ENCODE measurements at places on chromosomes 3 and 15. TPM values are rescaled to one million over a fixed set of nuclear protein-coding genes. Genes with fewer than 3 reads are reported as not detected.

The HIGD1A gene
- 566 TPM for total RNA-seq

The TPRG1 gene
- total RNA-seq = 0.94 TPM

The SLC15A2 gene
- 4.7 TPM for total RNA-seq

The SLC22A14 gene
- not detected for total RNA-seq

The CLEC3B gene
- total RNA-seq = 0.55 TPM

The RBMS3 gene
- 26.7 TPM for total RNA-seq

The ACKR4 gene
- 0.87 TPM for total RNA-seq

The TRIM42 gene
- total RNA-seq = not detected

The PGBD4 gene
- 3.3 TPM for total RNA-seq

The ACTC1 gene
- not detected for total RNA-seq

The PRSS50 gene
- total RNA-seq = not detected

The GABRB3 gene
- 2.4 TPM for total RNA-seq

The SNURF gene
- 8.0 TPM for total RNA-seq

The DPPA2 gene
- total RNA-seq = not detected

The CEP152 gene
- 7.1 TPM for total RNA-seq

GRCh38 chr15:101181349-101181748, 70.5 kb downstream of the CHSY1 start:
- no peak for DNase-seq

- DNase-seq = no peak
Observed at GRCh38 chr3:188617270-188617669, 463.3 kb downstream of the LPP start.

DNA sequence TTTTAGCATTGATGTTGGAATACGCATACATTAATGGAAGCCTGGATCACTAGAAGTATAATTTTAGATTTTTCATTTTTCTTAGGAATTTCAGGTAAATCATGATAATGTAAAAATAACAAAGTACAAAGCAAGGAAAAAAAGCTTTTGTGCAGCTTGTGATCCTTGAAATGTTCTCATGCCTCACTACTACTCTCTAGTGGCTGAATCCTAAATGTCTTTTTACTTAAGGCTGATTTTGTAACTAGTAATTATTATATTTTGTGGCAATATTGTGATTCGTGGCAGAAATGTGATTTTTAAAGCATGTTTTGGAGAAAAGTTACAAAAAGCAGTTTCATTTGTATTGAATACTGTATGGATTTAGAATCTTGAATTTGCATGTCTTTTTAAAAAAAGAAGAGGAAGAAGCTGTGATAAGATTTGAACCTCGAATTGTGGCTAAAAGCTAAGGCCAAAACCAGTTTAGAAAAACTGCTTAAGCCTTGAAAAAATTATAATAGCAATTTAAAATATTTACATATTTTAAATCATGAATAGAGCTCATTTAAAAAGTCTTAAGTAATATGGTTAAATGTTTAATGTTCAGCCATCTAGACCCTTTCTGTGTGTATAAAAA, 39.0 kb downstream of the U2SURP start:
- DNase-seq = peak; percentile 78

GRCh38 chr15:93321881-93322282, 232.9 kb upstream of the RGMA start:
- peak; percentile 42 for DNase-seq

- peak; percentile 34 for DNase-seq
Observed at GRCh38 chr15:40344631-40345120, 3.9 kb upstream of the CCDC9B start.

DNA sequence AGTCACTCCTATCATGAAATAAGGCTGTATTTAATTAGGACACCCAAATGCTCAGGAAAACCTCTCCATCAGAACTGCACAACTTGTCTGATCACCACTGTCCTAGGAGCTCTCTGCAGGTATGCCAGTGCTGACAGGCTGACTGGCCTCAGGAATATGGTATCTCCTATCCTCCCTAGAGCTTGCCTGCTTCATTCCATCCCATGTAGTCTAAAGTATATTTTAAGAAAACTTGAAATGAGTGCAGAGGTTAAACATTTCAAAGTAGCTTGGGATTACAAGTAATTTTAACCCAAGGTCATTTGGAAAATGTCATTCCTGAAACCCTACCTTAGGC, 23.7 kb downstream of the FILIP1L start:
- DNase-seq = no peak

DNA sequence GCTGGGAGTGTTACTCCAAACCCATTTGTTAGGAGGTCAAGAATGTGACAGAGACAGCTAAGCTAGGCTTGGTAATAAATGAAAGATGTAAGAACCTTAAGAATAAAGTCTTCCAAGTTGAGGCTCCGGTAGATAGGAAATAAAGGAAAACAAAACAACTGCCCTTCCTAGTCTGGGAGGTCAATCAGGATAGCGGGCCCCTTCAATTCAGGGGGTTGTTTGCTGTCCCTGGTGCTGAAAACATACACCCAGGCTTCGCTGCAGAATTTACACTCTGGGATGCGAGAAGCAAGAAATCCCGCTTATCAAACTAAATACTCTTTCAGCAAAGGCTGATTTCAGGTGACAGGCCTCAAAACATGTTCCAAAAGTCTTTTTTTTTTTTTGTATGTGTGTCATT, 393.4 kb downstream of the NTRK3 start:
- no peak for DNase-seq

GRCh38 chr3:115341208-115341607, 194.1 kb upstream of the ZBTB20 start:
- DNase-seq = peak; percentile 81

GRCh38 chr15:34802371-34802770, 7.0 kb upstream of the ACTC1 start:
- DNase-seq = no peak

DNA sequence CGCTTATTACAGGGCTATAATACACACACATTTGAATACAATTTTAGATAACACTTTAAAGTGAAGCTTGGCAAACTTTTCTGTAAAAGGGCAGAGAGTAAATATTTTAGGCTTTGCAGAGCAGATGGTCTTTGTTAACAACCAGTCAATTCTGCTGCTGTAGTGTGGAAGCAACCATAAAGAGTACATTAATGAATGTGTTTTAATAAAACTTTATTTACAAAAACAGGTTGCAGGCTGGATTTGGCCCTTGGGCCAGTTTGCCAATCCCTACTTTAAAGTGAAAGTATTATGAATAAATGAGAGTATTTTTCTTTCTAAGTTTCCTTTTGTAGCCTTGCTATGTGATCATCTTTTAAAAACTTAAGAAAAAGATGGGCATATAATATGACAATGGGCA, 20.7 kb upstream of the ANKRD34C start:
- no peak for DNase-seq

- no peak for DNase-seq
Observed at GRCh38 chr3:119871571-119871970, 89.7 kb downstream of the NR1I2 start.

DNA sequence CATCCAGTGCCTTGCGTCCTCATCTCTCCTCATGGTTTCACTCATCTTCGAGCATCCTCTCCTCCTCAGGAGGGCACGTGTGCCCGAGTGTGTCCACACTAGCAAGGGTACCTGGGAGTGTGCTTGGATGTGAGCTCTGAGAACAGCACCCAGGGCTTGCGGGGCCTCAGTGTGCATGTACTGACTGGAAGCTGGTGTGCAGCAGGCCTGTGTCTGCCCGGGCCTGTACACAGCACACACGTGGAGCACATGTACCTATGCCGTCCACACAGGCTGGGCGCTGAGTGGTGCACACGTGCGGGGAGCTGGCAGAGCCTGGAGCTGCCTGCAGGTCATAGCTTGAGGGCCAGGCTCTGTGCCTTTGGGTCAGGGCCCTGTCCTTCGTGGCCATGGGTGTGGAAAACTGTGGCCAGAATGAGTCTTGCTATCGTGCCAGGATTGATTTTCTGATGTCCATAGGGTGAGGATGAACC, 34.9 kb downstream of the TSPAN3 start:
- DNase-seq = no peak

- DNase-seq = peak; percentile 4
Observed at GRCh38 chr3:63582943-63583500, 69.5 kb upstream of the SNTN start.

GRCh38 chr3:105431200-105431599, 64.5 kb downstream of the ALCAM start:
- DNase-seq = no peak

GRCh38 chr3:79361748-79362378, 405.9 kb downstream of the ROBO1 start:
- DNase-seq = peak; percentile 44

- DNase-seq = no peak
Observed at GRCh38 chr15:45866616-45867015, 231.8 kb downstream of the SQOR start.

GRCh38 chr3:39264053-39264452, 15.8 kb downstream of the CX3CR1 start:
- no peak for DNase-seq

GRCh38 chr3:9129365-9129764, 120.1 kb downstream of the SRGAP3 start:
- DNase-seq = no peak

DNA sequence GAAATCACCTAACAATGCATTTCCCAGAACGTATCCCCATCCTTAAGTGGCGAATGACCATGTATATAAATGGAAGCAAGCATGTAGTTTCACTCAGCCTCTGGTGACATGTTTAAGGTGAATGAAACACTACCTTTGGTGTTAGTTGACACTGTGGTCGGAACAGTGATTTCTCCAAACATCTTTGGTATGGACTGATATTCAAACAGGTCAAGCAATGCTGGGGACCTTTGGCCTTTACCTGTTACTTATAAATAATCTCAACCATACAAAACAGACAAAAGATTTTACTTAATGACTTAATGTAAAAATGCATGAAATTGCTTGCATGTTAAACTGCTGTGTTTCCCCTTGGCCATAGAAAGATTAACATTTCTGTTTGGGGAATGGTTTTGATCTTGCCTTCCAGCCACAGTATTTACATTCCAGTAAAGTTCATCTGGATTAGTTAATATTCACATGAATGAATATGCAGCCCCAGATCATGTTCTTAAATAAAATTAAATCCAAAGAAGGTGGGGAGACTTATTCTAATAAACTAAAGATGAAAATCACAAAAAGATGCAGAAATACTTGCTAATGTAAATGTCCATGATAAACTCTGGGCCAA, 74.4 kb upstream of the HES1 start:
- DNase-seq = peak; percentile 38

DNA sequence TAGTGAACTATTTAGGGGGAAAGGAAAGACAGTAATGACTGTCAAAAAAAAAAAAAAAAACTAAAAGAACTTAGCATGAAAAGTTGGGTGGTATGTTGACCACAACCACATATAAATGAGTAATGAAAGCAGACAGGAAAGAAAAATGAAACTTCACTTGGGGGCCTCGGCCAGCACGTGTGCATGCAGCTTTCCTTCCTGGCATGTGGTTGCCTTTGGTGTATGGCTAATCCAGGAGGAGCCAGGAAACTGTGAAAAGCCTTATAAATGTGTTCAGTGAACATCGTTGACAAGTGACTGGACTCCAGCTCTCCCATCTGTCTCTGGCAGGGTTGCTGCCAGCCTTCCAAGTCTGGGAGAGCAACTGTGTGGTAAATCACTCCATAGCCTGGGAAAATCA, 195.1 kb downstream of the DTWD1 start:
- peak; percentile 18 for DNase-seq

- no peak for DNase-seq
Observed at GRCh38 chr3:68151359-68151758, 496.9 kb upstream of the SUCLG2 start.

GRCh38 chr15:92579931-92580470, 75.6 kb downstream of the FAM174B start:
- DNase-seq = no peak

DNA sequence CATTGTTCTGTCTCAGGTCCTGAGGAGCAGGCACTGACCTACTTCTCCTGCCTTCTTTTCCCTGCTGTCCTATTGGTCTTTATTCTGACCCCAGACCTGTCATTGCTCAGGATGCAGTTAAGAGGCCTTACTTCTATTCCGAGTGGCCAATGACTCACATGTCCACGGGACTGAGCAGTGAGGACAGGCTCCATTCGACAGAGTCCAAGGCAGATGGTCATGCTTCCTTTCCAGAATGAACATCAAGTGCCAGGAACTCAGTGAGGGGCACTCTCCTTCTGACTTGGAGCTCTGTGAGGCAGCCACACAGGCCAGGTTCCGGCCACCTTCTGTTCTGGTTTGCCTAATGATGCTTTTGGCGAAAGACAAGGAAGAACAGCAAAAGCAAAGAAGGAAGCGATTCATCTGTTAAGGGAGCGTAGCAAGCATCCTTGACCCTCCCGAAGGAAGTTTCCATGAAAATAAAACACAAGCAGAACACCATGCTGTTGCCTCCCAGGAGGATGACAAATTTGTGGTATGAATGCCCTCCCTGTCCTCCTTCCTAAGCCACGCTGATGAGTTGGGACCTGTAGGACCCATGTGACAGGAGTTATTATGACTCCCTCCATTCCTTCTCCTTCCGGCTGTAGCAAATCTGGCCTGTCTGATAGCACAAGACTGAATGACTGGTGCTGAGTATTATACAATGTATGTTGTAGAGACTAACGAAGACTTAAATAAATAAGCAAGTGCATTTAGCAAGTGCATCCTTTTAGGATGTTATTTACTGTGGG, 14.4 kb upstream of the TPRG1 start:
- DNase-seq = no peak

DNA sequence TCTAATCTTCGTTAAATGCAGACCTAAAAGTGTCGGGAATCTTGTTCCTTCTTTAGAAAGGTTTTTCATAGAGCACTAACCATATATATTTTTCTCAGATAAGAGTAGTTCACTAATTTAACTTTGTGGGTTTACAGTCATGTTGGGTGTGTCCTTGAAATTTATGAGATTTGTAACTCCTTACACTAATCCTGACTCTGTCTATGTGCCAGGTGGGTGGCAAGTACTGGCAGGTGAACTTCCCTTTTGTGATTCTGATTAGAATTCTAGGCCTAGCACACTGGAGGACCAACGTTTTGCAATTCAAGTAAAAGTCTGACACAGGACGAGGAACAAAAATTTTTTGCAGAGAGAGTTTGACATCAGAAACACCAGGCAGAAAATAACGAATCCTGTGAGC, 220.1 kb downstream of the P3H2 start:
- DNase-seq = no peak

GRCh38 chr3:194084284-194084683, 51.7 kb upstream of the HES1 start:
- DNase-seq = no peak

DNA sequence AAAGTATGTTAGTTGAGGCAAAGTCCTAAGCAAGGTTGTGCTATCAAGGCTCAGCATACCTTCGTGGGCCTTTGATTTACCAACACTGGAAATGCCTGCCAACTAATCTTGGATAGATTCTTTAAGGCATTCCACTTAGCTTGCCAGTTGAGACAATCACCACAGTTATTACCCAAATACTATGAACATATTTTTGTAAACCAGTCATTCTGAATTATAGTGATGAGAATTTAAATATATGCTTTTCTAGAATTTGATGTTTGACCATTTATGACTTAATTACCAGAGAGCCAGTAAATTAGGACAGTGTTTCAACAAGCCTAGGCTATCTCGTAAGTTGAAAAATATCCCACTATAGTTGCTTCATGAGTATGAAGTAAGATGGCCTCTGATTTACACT, 15.5 kb downstream of the TRIM59 start:
- peak; percentile 30 for DNase-seq

Measured in renal cortical epithelial cell (primary cell).